ENCODE measurements at places on chromosomes 6 and 20.

DNA sequence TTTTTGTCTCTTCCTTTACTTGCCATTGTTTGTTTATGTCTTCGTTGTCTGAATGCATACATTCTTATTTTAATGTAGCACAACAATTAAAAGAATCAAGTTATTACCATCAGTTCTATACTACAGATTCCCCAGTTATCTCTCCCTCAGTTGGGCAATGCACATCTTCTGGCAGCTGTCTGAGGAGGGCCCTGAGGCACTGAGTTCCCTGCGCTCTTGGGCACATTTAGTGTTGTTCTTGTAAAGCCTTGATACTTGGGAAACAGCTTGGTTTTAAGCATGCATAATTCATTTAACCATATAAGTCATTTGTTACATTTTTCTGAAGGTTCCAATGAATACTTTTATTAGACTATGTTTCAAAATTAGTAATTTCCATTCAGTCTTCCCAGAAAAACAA, 117.9 kb downstream of the C6orf118 start:
- DNase-seq, result no peak

- no peak for DNase-seq
Measured at GRCh38 chr20:44601236-44601671, 18.9 kb downstream of the PKIG start.

DNA sequence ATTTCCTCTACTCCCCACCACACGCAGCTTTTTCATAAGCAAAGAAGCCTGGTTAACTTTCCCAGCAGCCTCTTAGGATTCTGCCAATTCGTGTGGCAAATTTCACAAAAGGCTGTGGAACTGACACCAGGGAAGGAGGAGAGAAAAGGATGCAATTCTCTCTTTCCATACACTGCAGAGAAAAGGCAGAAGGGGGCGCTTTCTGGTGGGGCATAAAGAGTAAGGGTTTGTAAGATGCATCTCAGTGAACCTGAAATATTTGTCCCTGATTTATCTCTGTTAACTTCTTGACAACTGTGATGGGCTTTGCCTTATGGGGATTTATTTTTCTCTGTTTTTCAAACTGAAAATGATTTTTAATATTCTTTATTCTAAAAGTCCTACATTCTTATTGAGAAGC, 45.5 kb upstream of the GLP1R start:
- DNase-seq, result no peak

DNA sequence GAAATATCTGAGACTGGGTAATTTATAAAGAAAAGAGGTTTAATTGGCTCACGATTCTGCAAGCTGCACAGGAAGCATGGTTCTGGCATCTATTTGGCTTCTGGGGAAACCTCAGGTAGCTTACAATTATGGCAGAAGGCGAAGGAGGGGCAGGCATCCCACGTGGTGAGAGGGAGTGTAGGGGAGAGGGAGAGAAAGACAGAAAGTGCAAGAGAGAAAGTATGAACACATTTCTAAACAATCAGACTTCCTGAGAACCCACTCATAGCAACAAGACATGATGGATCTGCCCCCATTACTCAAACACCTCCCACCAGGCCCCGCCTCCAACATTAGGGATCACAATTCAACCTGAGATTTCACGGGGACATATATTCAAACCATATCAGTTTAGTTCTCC, 107.4 kb downstream of the PERP start:
- no peak for DNase-seq

DNA sequence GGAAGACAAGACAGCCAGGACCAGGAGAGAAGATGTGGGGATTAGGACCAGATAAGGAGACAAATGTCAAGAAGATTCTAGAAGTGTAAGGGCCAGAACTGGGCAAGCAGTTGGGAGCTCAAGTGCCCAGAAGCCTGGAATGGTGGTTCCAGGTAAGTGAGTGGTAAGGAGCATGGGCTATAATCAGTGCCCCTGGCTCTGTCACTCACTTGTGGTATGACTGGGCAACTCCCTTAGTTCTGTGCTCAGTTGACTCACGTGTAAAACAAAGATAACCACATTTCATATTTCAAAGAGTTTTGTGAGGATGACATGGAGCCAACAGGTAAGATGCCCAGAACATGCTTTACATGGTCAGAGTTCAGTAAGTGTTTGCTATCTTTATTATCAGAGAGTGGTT, 11.2 kb downstream of the CCDC167 start:
- no peak for DNase-seq

DNA sequence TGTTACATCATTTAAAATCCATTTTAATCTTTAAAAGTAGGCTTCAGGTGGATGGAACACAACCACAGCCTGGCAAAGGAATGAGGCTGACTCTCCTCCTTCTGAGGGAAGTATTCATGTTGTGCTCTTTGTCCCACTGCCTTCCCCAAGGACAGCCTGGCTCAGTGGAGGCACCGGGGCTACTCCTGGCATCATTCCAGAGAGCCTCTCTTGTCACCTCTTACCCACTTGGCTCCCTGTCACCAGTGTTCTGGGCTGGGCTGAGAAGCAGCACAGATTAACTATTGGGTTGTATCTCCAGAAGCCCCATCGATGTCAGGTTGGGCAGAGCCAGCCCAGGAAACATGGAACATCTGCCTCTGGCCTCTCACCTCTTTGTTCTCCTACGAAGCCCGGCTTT, 10.7 kb upstream of the TP53INP2 start:
- no peak for DNase-seq

All from liver (tissue), 10 donors.